ENCODE measurements at places on chromosomes 16 and 17.

DNA sequence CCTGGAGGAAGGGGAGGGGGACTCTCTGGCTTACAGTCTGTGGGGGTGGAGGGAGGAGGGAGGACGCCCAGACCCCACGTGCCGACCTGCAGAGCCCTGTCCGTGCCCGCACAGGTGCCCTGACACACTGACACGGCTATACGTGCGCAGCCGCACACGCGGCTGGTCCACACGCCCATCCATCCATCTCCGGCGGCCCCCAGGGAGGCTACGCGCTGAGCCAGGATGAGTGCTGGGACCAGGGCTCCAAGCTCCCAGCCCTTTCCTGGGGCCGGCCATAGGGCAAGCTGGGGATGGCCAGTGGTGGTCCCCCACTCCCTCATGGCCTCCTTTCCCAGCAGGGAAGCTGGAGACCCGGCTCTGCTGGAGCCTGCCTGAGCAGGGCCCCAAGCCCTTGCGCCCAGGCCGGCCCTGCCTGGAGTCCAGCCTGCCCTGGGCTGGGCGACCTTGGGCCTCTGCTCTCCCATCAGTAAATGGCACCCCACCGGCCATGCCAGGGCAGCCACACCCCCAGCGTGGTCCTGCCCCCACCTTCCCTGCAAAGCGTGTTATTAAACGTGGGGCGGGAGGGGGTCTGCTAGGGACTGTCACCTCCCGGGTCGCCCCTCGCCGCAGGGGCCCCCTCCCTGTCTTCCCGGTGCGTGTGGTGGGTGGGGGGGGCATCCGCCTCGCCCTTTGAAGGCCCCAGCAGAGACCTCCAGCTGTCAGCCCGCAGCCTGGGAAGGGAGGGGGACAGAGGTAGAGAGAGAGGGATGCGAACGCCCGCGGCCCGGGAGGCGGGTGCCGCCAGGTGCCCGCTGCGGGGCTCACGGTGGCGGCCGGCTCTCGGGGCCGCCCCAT lies 863 bp downstream of the CASKIN1 start:
- no peak for DNase-seq

DNA sequence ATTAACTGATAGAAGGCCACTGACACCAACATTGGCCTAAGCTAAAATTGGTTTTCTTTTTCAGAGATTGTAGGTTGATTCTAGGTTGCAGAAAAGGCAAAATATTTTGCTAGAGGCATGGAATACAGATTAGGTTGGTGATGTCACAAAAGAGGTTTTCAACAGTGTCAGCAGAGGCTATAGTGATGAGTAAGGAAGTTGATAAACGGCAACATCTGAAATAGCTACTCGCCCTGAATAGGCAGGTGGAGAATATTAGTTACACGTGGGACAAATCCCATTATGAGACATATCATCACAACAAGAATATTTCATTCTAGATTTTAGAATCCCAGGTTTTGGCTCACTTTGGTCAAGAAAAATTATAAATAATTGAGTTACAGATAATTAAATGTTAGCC lies 1.5 kb upstream of the TOM1L1 start:
- DNase-seq: no peak

DNA sequence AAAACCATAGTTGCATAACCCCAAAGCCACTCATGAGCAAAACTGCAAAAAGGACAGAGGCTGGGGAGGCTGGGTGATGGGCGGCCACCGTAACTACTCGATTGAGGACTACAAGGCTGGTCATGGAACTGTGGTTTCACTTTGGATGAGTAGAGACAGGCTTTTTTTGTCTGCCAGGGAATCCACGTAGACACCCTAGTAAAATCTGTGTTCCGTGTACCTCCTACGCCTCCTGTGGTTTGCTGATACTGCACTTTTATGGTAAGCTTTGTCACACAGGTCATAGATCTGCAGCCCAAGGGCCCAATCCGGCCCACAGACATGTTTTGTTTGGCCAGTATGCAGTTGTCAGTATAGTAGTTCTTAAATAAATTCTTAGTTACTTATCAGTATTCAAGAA lies 2.2 kb upstream of the TLCD3B start:
- peak; percentile 35 for DNase-seq

DNA sequence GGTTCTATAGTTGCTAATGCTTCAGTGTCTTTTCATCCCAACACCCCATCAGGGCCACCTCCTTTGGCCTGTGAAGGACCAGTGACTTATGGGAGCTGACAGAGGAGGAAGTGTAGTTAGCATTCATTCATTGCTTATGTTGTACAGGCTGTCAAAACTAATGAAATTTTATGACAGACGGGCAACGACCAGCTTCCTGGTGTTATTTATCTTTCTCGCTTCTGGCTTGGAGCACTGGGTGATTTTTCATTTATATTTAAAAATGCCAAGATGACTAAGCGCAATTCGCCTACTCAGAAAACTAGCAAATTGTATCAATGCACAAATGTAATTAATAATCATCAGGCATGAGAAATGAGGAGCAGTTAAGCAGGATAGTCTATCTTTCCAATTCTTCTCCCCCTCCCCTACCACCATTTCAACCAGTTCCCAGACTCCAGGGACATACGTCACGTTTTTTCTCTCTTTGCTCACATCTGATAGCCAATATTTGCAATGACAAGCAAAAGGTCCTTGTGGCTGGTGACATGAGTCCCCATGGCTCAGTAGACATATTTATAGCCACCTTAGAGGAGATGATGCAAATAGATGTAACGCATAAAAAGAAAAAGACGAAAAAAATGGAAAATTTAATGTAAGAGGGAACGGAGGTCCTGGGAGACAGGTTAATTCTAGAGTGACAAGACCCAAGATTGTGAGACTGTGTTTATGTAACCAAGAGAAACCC lies 11.2 kb downstream of the CDRT15 start:
- DNase-seq: no peak

GRCh38 chr17:44269535-44270240 lies 1.8 kb upstream of the SLC4A1 start:
- DNase-seq: no peak

DNA sequence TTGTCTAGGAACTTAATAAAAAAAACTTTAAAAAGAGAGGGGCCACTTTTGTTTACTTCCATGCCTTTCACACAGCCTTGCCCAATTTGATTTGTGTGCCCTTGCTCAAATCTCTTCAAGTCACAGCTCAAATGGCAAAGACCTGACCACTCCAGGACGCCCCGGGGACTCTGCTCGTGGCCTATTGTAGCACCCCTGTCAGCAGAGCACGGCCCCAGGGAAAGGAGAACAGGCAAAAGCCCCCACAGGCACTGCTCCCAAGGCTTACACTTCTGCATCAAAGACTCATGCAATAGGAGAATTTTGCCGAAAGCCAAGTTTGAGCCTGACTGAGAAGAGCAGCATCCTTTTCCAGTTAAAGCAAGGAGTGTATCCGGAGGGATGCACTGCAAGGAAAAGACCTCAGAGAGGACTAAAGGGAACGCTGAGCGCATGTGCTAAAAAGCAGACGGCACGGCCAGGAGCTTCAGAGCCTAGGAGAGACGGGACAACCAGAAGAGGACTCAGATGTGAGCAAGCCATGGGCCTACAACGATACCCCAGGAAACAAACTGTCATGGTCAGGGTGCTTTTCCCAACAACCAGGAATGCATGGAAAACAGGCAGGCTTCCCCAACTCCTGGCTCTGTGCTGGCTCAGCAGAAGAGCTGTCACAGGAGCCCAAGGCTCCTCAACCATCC lies 8.2 kb downstream of the CREBBP start:
- no peak for DNase-seq

GRCh38 chr16:88066234-88066633 lies 115.0 kb downstream of the BANP start:
- no peak for DNase-seq

GRCh38 chr17:17781591-17782496 lies 54.9 kb downstream of the SREBF1 start:
- DNase-seq: peak; percentile 27

GRCh38 chr16:88116121-88116520 lies 164.9 kb downstream of the BANP start:
- no peak for DNase-seq

- DNase-seq: no peak
Measured at GRCh38 chr16:61042737-61043136, 993.5 kb downstream of the CDH8 start.

GRCh38 chr17:74872313-74873036 lies at the start of gene FDXR:
Gene FDXR, minus strand, starts transcription at chr17:74872994. Its CDS starts 50 bp downstream, at chr17:74872944.
- DNase-seq: no peak

DNA sequence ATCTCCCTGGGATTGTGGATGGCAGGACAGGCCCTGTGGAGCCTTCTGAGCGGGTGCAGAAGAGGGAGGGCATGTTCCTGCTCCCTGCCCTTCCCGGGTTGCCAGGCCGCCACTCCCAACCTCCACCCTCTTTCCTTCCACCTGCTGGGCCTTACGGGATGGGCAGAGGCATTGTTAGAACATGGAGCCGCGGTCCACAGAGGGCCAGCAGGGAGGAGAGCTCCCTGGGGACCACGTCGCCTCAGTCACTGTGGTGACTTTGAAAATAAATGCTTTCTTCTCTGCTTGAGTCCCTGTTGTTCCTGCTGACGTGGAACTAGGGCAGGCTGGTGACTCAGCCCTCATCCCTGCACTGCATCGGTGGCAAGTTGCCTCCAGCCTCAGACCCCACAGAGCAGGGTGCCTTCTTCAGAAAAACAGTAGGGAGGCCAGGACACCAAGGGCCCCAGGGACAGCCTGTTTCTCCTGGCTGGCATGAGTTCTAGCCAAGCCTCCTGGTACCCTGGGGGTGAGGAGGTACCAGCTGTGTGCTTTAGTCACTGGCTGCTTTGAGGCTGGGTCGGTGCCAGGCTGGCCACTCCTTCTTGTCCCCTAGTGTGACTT lies 224.9 kb downstream of the SEC14L1 start:
- no peak for DNase-seq

GRCh38 chr16:57987441-57988177 lies 12.9 kb downstream of the ZNF319 start:
- DNase-seq: no peak

DNA sequence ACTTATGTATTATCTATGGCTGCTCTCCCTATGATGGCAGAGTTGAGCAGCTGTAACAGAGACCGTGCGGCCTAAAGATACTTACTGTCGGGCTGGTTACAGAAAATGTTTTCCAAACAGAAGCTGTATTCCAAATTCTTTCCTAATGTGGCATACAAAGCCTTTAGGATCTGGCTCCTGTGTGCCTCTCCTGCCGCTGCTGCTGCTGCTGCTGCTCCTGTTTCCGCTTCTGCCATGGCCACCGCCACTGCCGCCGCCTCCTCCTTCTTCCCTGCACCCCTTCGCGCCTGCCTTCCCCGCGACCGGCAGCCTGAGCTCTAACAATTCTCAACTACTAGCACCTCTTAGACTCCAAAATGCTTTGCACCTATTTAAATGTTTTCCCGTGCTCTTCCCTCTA lies 263.9 kb upstream of the TBX2 start:
- DNase-seq: no peak

GRCh38 chr16:67537636-67538591 lies 9.3 kb downstream of the RIPOR1 start:
- DNase-seq: peak; percentile 54

- no peak for DNase-seq
Measured at GRCh38 chr16:57949013-57949412, 21.9 kb downstream of the CNGB1 start.

GRCh38 chr17:60086818-60087591 lies 8.3 kb upstream of the HEATR6 start:
- no peak for DNase-seq

DNA sequence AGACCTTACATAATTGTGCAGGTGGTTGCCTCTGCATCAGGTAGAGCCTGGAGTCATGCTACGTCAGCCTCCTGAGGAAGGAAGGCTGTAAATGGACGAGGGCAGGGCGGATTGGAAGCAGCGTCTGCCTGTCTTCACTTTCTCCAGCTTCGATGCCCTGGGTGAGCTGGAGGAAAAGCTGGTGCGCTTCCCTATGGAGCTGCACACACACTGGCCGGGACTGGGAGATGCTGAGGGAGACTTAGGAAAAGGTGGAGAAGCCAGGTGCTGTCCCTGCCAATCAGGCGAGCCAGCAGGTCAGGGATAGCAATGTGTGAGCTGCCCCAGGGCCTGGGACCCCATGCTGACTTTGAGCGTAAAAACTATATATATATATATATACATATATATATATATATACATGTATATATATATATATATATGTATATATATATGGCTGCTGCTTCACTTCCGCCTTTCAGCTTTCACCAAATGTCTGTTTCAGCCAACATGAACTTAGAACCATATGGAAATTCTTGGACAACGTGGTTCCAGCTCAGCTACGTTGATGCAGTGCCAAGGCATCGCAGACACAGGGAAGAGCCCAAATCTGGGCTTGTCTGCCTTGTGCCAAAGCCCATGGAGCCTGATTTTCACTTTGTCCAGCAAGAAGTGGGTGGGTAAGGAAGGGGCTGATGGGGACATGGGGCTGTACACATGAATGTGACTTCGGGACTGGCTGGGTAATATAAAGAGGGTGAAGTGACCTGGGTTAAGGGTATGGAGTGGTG lies 71.5 kb upstream of the NKD1 start:
- DNase-seq: no peak

DNA sequence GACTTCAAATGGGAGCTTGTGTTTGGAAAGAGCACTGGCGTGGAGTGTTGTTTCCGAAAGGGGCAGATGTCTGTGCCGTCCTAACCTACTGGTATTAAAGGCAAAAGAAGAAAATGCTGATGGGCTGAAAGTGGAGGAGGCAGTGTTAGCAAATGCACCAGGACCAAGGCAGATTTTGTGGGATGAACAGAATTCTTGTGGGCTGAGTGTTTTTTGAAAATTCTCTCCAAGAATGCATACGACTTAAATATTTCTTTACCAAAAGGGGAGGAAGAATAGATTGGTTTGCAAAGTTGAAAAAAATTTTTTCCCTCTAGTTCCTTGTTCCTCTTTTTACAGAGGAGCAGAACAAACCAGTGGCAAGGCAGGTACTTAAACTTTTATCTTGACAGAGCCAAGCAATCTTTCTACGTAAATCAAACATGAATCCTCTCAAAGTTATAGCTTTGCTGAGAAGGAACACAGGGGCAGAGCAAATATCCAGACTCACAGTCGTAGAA lies 16.8 kb downstream of the MARCHF10 start:
- no peak for DNase-seq

- no peak for DNase-seq
Measured at GRCh38 chr16:50719401-50720337, 22.2 kb upstream of the CYLD start.

DNA sequence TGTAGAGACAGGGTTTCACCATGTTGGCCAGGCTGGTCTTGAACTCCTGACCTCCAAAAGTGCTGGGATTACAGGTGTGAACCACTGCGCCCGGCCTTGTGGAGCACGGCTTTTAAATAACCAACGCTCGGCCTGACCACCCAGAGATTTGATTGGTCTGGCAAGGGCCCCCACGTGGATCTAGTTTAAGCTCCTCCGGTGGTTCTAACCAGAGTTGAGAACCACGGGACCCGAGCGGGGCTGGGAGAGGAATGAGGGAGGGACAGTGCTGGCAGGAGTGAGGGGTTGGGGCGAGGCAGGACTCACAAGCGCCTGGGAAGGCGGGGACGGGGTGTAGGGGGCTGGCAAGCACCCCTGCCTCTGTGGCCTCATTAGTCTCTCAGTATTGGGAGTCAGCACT lies 3.0 kb downstream of the NLRC3 start:
- no peak for DNase-seq

Data from stimulated activated CD4-positive, alpha-beta T cell treated with anti-CD3 and anti-CD28 coated beads, Interleukin-4, amount 100 ng/mL, for 24 hours (primary cell).